ENCODE measurements at places on chromosomes 6 and 20. TPM values are rescaled to one million over a fixed set of nuclear protein-coding genes. Genes with fewer than 3 reads are reported as not detected.
A peak's percentile ranks its signal among the peaks of the same experiment; 100 is the strongest.

Gene WFDC2
- 164 TPM for polyA plus RNA-seq

Gene IL20RA
- 2.1 TPM for polyA plus RNA-seq

DNA sequence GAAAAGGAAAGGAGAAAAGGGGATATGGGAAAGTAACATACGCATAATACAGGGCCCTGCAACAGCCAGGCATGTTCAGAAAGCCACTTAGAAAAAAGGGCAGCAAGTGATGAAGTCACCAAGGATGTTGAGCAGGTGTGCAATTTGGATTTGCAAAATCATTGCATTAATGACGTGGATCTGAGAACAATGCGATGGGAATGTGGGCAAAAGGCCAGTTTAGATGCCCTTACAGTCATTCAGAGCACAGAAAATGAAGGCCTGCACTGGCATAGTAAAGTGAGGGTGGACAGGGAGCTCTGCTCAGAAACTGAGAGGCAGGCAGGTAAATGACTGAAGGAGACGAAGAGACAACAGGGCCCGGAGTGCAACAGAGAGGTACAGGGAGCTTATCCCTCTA, 123.7 kb upstream of the NHSL1 start:
- DNase-seq = no peak

- DNase-seq = peak; percentile 90
Measured at GRCh38 chr20:1776681-1777475, 118.3 kb upstream of the SIRPA start.

GRCh38 chr6:118724211-118724610, 72.8 kb upstream of the CEP85L start:
- no peak for DNase-seq

DNA sequence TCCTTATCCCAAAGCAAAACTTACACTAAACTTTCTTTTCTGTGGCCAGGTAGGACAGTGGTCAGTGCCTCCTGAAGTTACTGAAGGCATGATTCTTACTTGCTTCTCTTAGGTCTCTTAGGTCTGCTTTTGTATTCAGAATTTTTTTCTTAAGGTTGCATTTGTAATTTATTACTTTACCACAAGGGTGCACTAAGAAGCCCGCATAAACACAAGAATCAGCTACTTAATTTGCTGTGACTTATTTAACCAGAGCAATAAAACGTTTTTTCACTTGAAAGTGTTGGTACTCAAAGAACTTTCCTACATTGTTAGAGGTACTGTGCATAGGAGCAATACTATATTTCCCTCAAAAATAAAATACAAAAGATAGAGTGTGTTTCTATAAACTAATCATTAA, 75.4 kb upstream of the LAMA2 start:
- peak; percentile 21 for DNase-seq

GRCh38 chr6:43457643-43458042, 2.3 kb upstream of the DLK2 start:
- DNase-seq = no peak

- DNase-seq = no peak
Measured at GRCh38 chr6:106318851-106319250, 6.7 kb downstream of the ATG5 start.
